HFFc6 (cell line): ENCODE measurements at places on chromosomes 4 and X. TPM values are rescaled to one million over a fixed set of nuclear protein-coding genes. Genes with fewer than 3 reads are reported as not detected.

The PSAPL1 gene
- total RNA-seq = not detected in 3 replicates

The MAGEA2B gene
- not detected in 3 replicates for total RNA-seq

The MAGEE2 gene
- not detected in 3 replicates for total RNA-seq

The PNMA5 gene
- not detected in 2 replicates for total RNA-seq

The USO1 gene
- 96.4 to 98.5 TPM (median 97.2 TPM) in 3 replicates for total RNA-seq

The CTAG1B gene
- total RNA-seq = not detected in 2 replicates

The PABPC1L2B gene
- not detected in 3 replicates for total RNA-seq

The GLRA3 gene
- not detected in 3 replicates for total RNA-seq

The JCHAIN gene
- 0.32 to 0.75 TPM in 2 of 3 replicates, not detected in the other for total RNA-seq

The IBSP gene
- not detected in 3 replicates for total RNA-seq

The DMP1 gene
- not detected in 3 replicates for total RNA-seq

The BMPR1B gene
- total RNA-seq = not detected in 3 replicates

GRCh38 chrX:123629502-123629901 lies 103.3 kb downstream of the THOC2 start:
- no peaks in the 10 kb centered on the region for H3K27me3 ChIP-seq
- H3K4me3 ChIP-seq = no peak overlapping the region
- peaks cover 24% of the 10 kb centered on the region; the same call in 1 of the 2 replicates for H3K36me3 ChIP-seq
- H3K4me1 ChIP-seq = peaks cover 26% of the 10 kb centered on the region
- no peak overlapping the region for H3K27ac ChIP-seq
- DNase-seq = no peak

DNA sequence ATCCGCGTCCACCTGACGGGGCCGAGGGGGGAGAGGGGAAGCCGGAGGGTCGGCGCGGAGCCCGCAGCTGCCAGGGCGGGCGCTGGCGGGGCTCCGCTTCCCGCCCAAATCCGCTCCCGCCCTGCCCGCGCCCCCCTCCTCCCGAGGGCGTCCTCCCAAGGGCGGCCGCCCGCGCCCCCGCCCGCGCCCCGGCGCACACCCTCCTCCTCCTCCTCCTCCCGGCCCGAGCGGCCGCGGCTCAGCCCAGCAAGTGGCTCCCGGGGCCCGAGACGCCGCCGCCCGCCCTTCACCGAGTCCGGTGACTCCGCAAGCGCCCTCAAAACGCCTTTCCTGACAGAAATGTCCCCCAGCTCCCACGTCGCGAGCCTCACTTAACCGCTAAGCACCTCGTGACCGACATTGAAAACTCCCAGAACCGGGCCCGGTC lies 487 bp downstream of the HMGB2 start:
- peak; percentile 8 for DNase-seq
- H3K27me3 ChIP-seq = peaks cover 4% of the 10 kb centered on the region
- peak overlapping the region; percentile 93 for H3K4me3 ChIP-seq
- H3K27ac ChIP-seq = peak overlapping the region; percentile 100

DNA sequence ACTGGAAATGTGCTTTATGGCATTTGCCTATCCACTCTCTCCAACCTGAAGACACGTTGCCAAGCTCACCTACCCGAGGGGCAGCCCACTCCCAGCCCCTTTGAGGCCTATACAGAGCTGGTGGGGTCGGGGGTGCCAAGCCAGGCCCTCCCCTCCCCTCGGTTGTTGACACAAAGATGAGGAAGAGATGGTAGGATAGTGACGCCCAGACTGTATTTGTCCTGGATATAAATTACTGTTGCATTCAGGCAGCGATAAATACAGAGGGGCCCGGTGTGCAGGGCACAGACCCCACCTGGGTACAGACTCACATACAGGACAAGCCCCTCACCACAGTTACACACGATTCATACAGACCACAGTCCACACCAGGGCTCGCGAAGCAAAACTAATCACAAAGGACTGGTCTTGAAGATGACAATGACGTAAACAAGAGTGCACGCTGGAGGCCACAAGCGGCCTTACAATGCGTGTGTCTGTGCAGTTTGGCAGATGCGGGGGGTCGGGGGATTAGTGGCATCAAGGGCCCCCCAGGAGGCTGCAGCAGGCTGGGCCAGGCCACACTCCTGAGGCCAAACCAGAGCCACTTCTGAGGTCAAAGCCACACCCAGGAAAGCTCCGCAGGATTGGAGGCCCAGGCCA lies 14.6 kb downstream of the DGKQ start:
- peaks cover 8% of the 10 kb centered on the region; the same call in 1 of the 2 replicates for H3K36me3 ChIP-seq
- H3K4me1 ChIP-seq = no peaks in the 10 kb centered on the region
- H3K4me3 ChIP-seq = no peak overlapping the region
- H3K27me3 ChIP-seq = peaks cover 6% of the 10 kb centered on the region

GRCh38 chr4:48827622-48828021 lies 3.3 kb upstream of the OCIAD1 start:
- H3K4me3 ChIP-seq = no peak overlapping the region
- H3K27ac ChIP-seq = no peak overlapping the region
- H3K36me3 ChIP-seq = peaks cover 15% of the 10 kb centered on the region
- peaks cover 10% of the 10 kb centered on the region for H3K27me3 ChIP-seq

GRCh38 chr4:7546152-7546808 lies 111.5 kb upstream of the PSAPL1 start:
- DNase-seq = no peak
- H3K36me3 ChIP-seq = peaks cover 15% of the 10 kb centered on the region; the same call in 1 of the 2 replicates
- H3K4me3 ChIP-seq = no peak overlapping the region
- H3K27ac ChIP-seq = no peak overlapping the region

- H3K27me3 ChIP-seq = no peaks in the 10 kb centered on the region
- H3K27ac ChIP-seq = no peak overlapping the region
- no peaks in the 10 kb centered on the region for H3K4me1 ChIP-seq
- DNase-seq = no peak
- H3K4me3 ChIP-seq = no peak overlapping the region
- no peaks in the 10 kb centered on the region for H3K36me3 ChIP-seq
Observed at GRCh38 chrX:27086237-27086636, 376.9 kb downstream of the PPP4R3C start.

GRCh38 chrX:70480660-70481018 lies 36.0 kb downstream of the DLG3 start:
- peak overlapping the region; percentile 98 for H3K27ac ChIP-seq
- peak overlapping the region; percentile 67; the same call in 1 of the 2 replicates for H3K4me3 ChIP-seq
- H3K27me3 ChIP-seq = no peaks in the 10 kb centered on the region
- 0 out of 2 replicates have a peak, but pooled peaks cover 3% of the 10 kb centered on the region for H3K36me3 ChIP-seq

DNA sequence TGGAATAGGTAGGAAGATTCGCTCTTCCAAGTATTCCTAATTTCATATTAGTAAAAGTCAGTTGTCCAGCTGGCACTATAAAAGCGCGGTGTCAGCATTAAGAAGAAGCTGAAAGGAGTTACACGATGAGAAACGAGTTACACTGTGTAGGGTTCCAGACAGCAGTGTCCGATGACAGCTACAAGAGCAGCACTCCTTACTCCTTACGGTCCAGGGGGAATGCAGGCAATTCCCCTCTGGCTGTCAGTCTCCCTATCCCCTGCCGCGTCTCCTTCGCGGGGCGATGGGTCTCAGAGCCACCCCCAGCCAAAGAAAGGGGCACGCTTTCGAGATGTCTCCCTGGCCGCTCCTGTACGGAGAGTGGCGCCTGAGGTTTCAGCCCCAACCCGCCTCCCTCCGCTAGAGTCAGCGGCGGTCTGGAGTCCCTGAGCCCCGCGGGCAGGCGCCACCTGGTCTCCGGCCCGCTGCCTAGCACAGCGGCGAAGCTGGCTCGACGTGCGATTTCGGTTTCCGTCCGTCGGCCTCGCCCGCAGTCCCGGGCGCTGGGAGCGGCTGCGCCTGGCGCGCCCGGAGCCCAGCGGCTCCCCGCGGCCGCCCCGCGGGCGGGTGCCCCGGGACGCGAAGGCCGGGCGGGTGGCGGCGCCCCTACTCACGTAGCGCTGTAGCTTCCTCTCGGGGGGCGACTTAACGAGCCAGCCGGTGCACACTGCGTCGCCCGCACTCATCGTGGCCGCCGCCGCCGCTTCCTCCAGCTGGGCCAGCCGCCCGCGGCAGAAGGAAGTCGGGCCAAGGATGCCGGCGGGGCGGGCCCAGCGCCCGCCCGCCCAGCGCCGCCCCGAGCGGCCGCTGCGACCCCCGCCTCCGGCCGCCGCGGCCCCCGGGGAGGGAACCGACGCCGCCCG lies at the start of gene GAB3:
Gene GAB3 (minus strand): TSS at position 777 of the 902 bp plus-strand sequence. CDS start 52 bp downstream, at position 725.
- no peak for DNase-seq
- no peaks in the 10 kb centered on the region for H3K4me1 ChIP-seq
- no peaks in the 10 kb centered on the region for H3K36me3 ChIP-seq
- peak within 1 kb of the TSS; percentile 28; the same call in 1 of the 2 replicates for H3K4me3 ChIP-seq
- no peak within 1 kb of the TSS for H3K27ac ChIP-seq

DNA sequence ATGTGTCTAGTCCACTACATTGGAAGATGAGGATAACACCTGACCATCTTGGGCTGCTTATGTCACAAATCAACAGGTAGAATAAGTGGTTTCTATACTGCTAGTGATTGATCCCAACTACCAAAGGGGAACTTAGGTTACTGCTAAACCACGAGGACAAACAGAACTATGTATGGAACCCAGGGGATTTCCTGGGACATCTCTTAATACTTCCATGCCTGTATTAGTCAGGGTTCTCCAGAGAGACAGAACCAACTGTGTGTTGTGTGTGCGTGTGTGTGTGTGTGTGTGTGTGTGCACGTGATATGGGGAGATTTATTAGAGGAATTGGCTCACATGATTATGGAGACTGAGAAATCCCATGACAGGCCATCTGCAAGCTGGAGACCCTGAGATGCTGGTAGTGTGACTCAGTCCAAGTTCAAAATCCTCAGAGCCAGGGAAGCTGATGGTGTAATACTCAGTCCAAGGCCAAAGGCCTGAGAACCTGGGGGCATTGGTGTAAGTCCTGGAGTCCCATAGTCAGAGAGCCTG lies 16.2 kb upstream of the AFF1 start:
- DNase-seq = peak; percentile 54
- peak overlapping the region; percentile 78 for H3K27ac ChIP-seq
- H3K4me1 ChIP-seq = peaks cover 54% of the 10 kb centered on the region
- no peaks in the 10 kb centered on the region for H3K27me3 ChIP-seq
- H3K4me3 ChIP-seq = peak overlapping the region; percentile 26

DNA sequence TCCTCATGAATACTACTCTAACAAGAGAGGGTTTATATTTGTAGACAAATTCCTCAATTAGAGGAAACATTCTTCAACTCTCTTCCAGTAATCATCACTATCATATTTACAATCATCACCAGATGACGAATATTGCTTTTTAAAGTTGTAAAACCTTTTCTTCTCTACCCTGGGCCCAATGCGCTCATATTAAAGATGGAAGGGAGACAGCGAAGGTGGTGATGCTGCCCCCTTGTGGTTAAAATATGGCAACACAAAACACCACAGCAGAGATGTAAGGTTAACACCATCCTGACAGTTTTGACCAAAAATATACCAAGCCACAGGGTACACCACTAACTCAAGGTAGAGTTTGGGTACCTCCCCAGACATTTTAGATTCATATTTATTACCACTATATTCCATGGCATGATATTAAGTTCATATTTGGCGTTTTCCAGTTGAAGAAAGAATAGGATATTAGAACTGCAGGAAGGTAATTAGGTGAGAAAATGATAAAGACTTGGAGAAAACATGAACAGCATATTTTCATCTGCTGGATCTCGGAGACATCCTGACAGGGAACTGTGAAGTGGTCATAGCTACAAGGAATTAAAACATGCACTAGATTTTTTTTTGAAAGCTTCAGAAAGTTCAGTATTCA lies 72.8 kb downstream of the SLC9A7 start:
- peaks cover 4% of the 10 kb centered on the region; the same call in 1 of the 2 replicates for H3K36me3 ChIP-seq
- no peak overlapping the region for H3K4me3 ChIP-seq
- peaks cover 40% of the 10 kb centered on the region for H3K4me1 ChIP-seq
- no peaks in the 10 kb centered on the region for H3K27me3 ChIP-seq
- no peak overlapping the region for H3K27ac ChIP-seq
- peak; percentile 5 for DNase-seq

DNA sequence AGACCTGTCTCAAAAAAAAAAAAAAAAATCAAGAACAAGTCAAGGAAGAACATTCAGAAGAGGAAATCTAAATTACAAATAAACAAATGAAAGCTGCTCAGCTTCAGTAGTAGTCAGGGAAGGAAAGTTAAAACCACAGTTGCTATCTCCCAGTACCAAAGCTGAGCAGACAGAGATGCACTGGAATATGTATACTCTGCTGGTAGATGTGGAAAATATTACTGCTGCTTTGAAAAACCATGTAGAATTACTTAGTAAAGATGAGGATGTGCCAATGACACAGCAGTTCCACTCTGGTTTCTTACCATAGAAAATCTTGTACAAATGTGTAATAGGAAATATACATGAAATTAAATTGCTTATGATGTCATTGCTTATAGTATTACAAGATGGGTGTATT lies 25.1 kb upstream of the PRKX start:
- no peaks in the 10 kb centered on the region for H3K4me1 ChIP-seq
- H3K36me3 ChIP-seq = no peaks in the 10 kb centered on the region
- no peak for DNase-seq
- no peak overlapping the region for H3K4me3 ChIP-seq
- H3K27me3 ChIP-seq = peaks cover 4% of the 10 kb centered on the region

GRCh38 chr4:15434676-15435075 lies 6.8 kb downstream of the C1QTNF7 start:
- no peak for DNase-seq
- peaks cover 2% of the 10 kb centered on the region for H3K27me3 ChIP-seq
- H3K4me1 ChIP-seq = peaks cover 22% of the 10 kb centered on the region
- no peak overlapping the region for H3K27ac ChIP-seq
- no peak overlapping the region for H3K4me3 ChIP-seq
- H3K36me3 ChIP-seq = no peaks in the 10 kb centered on the region

DNA sequence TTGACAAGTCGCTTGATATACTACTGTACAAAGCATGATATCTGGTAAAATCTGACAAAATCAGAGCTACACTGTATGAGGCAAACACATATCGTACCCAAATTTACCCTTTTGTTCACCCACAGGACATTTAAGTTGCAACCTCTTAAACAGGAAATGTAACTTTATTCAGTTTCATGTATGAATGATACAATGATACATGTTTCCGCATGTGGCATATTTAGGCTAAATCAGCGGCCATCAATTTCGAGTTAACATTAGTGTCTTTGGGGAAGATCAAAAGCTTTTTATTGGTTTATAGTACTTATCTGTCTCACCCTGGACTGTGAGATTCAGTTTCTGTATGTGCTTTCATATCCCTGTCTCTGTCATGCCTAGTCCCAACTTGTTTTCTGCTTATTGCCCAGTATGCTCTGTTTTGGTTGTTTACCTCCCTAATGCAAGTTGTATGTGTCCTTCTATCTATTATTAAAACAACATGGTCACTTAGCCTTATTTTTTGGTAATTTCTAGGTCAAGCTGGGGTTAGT lies 97.3 kb upstream of the HPRT1 start:
- H3K27ac ChIP-seq = no peak overlapping the region
- no peaks in the 10 kb centered on the region for H3K36me3 ChIP-seq
- DNase-seq = no peak
- no peak overlapping the region for H3K4me3 ChIP-seq

DNA sequence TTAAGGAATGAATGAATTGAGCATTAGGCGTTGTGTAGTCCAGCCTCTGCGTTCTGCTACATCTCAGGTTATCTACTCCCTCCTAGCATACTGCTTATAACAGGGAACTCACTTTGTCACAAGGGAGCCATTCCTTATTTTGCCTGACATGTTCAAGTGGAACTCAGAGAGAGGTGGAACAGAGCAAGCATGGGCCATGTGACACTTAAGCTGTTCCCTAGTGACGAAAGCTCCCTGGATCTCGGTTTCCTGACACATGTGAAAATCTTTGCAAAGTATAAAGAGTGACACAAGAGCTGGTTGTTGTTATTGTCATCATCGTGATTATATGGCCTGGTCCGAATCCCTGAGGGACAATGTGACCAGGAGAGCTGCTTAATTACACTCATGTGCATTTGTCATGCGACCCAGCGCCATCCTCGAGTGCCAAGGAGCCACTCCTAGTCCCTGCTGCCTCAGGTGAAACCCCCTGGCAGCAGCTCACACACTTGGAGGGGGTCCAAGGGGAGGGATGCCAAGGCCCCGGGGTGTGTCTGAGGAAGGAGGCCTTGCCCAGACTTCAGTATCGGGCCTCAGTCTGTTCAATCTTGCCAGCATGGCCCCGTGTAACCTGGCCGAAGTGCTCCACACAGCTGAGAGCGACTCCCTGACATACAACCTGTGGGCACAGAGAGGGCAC lies 98.5 kb upstream of the MAP3K15 start:
- no peak overlapping the region for H3K4me3 ChIP-seq
- no peaks in the 10 kb centered on the region for H3K36me3 ChIP-seq
- H3K4me1 ChIP-seq = peaks cover 26% of the 10 kb centered on the region
- no peak overlapping the region for H3K27ac ChIP-seq
- DNase-seq = no peak
